ENCODE measurements at places on chromosomes 5 and 9.
A peak's percentile ranks its signal among the peaks of the same experiment; 100 is the strongest.

- DNase-seq, result no peak
These were observed 237.7 kb downstream of the ADAMTS6 start for GRCh38 chr5:65244031-65244430.

DNA sequence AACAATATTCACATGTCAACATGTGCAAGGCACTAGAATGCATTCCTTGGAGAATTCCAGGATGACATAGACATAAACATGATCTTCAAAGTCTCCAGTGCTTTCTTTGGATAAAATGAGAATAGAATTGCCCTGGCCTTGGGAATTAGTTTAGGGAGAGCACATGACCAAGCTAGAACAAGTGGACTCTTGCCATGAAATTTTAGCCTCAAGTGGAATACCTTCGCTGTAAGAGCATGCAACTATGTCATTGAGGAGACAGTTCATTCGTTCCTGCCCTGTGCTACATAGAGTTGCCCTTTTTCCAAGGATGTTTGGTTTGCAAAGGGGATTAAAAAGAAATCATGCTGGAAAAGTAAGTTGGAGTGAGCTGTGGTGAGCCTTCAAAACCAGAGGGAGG is 42.7 kb downstream of the ZFAND5 start:
- peak; percentile 49 for DNase-seq

- peak; percentile 70 for DNase-seq
These were observed 66.7 kb downstream of the SIL1 start for GRCh38 chr5:139131465-139131864.

DNA sequence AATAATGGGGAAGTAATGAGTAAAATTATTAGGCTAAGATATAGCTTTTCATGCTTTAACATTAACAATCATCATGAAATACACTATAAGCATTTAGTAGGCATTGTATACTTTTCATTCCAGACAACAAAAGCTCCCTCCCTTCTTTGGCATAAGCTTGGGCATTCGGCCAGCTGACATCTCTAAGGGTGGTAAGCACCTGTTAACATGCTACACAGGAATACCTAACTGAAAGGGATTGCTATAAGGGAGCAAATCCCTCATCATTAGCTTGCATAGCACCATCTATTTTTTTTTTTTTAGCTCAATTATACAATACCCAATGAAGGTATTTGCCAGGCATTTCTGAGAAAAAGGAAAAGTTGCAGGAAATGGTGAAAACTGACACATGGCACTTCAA is 16.6 kb downstream of the STRBP start:
- no peak for DNase-seq

- no peak for DNase-seq
These were observed 7.4 kb downstream of the LHX2 start for GRCh38 chr9:124018730-124019697.

DNA sequence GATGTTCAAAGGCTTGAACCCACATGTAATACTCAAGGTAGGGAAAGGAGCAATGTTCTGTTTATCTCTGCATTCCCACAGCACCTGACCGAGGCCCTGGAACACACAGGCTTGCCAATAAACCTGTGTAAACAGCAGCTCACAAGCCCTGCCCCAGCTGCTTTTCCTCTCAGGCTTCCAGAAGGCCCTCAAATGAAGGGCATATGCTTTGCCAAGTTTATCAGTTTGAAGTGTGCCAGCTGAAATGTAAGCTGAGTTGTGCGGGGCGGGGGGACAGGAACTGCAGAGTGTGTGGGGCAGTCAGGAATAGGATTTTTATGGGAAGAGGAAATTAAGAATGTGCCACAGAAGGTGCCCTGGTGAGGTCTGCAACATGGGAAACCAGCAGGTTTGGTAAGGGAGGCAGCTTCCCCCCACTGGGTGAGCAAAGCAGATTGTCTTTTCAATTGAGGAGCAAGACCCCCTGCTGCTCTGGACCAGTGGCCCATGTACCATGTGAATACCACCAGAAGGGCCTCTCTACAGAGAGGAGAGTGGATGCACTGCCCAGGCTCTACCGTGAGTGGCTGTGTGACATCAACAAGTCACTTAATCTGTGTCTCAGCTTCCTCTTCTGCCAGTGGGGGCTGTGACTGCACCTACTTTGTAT is 194.8 kb downstream of the SPOCK1 start:
- DNase-seq, result no peak

GRCh38 chr5:117455236-117456233 is 880.9 kb upstream of the SEMA6A start:
- no peak for DNase-seq

- DNase-seq, result no peak
These were observed 102.6 kb upstream of the ALDH1B1 start for GRCh38 chr9:38289866-38290245.

DNA sequence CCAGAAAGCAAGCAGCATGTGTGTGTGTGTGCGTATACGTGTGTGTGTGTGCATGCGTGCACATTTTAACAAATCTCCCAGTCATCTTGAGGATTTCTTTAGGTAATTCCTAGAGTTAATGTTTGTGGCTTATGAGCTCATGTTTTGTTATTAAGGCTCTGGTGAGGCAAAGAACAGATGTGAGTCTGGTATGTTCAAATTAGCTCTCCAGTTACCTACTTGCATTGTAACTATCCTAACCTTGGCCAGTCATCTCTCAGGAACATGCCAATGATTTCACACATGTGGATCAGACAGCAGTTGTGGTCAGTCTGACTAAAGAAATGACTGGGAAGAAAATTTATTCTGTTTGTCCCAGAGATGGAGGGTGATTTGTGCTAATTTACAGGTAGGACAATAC is 163.1 kb downstream of the IZUMO3 start:
- DNase-seq, result no peak

DNA sequence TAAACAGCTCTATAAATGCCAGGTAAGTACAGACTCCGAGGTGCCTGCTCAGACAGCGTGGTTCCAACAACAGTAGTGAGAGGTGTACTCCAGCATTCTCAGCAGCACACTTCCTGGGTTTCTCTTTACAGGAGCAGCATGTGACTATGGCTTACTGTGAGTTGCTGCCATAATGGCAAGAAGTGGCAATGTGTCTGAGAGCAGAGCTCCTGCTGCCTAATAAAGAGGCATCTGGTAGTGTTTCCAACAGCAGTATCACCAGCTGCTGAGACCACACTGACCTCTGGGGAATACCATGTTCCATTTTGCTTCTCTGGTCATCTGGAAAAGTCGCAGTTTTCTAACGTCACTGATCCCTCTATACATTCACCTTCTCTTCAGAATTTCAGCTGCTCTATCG is 398.2 kb downstream of the SLCO4C1 start:
- DNase-seq, result peak; percentile 3

- DNase-seq, result peak; percentile 36
These were observed 114.6 kb downstream of the ACTBL2 start for GRCh38 chr5:57368010-57368409.

Measured in EH (cell line).